ENCODE measurements at places on chromosomes 7 and 10. TPM values are rescaled to one million over a fixed set of nuclear protein-coding genes. Genes with fewer than 3 reads are reported as not detected.

Gene LIPJ
- total RNA-seq, result not detected

Gene VPS26A
- total RNA-seq, result 49.0 TPM

Gene BTBD16
- 0.15 TPM for total RNA-seq

Gene CYP2W1
- total RNA-seq, result not detected

Gene CNTNAP2
- 0.15 TPM for total RNA-seq

Gene PGAM2
- 0.17 TPM for total RNA-seq

Gene NUDT13
- total RNA-seq, result 1.2 TPM

Gene GCK
- total RNA-seq, result 1.5 TPM

Gene PDK4
- 0.29 TPM for total RNA-seq

Gene FAM25G
- total RNA-seq, result not detected

Gene ADCYAP1R1
- total RNA-seq, result not detected

Gene ATP6V0A4
- total RNA-seq, result not detected

Gene DGKB
- 0.15 TPM for total RNA-seq

Gene IGFBP3
- 33.7 TPM for total RNA-seq
